Placental pericyte (primary cell): ENCODE measurements at places on chromosomes 2 and 18. TPM values are rescaled to one million over a fixed set of nuclear protein-coding genes. Genes with fewer than 3 reads are reported as not detected.

GCC2 gene
- total RNA-seq, result 25.6 and 26.2 TPM in 2 replicates

ZBTB14 gene
- total RNA-seq, result 11.2 and 15.5 TPM in 2 replicates

ELOA2 gene
- not detected in 2 replicates for total RNA-seq

LIMS2 gene
- 8.6 and 9.6 TPM in 2 replicates for total RNA-seq

NEB gene
- total RNA-seq, result 0.22 and 0.29 TPM in 2 replicates

TANC1 gene
- total RNA-seq, result 37.1 and 43.3 TPM in 2 replicates

TEKT4 gene
- not detected in 2 replicates for total RNA-seq

TTR gene
- total RNA-seq, result not detected in 2 replicates

ROCK2 gene
- 47.5 and 52.7 TPM in 2 replicates for total RNA-seq

PLEKHH2 gene
- total RNA-seq, result 1.1 and 3.4 TPM in 2 replicates

CROCC2 gene
- not detected in 2 replicates for total RNA-seq

RAB6C gene
- total RNA-seq, result not detected in 2 replicates

LHCGR gene
- not detected in 2 replicates for total RNA-seq

CDH7 gene
- not detected in 2 replicates for total RNA-seq

CELF4 gene
- not detected in 2 replicates for total RNA-seq

SPHKAP gene
- total RNA-seq, result under 0.01 TPM in 1 of 2 replicates, not detected in the other

MOGAT1 gene
- not detected in 2 replicates for total RNA-seq
